ENCODE measurements at places on chromosomes 11 and 22.

DNA sequence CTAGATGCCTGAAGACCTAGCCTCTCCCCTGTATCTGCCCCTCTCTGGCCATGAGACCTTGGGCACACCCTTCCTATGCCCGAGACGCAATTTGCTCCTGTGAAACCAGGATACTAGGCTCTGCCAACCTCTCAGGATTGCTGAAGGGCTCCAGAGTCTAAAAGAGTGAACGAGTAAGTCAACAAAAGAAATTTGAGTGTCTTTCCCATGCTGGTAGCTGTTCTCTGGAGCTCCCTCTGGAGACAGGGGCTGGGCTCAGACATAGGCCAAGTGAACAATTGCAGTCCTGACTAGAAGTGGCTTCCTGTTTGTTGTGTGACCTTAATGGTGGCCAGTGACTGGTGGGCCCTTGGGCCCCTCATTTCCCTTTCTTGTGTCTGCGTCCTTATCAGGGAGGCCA is 189.0 kb upstream of the NARS2 start:
- DNase-seq, result no peak

- DNase-seq, result peak; percentile 68
Observed at GRCh38 chr11:111422494-111423249, 43.6 kb upstream of the POU2AF1 start.

DNA sequence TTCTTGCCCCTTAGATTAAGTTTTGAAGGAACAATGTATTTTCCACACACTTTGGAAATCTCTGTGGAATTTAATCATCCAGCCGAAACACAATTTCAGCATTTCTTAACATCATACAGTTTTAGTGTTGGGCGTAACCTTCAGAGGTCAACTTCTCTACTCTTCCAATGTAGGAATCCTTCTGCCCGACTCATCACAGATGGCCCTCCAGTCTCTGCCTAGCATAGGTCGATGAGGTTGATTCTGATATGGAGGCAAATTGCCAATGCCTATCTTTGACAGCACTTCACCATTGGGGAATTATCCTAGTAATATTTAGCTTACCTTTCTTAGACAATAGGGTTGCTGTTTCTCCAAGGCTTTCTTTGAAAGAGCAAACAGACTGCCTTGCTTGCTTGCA is 175.7 kb upstream of the TTC12 start:
- DNase-seq, result no peak

DNA sequence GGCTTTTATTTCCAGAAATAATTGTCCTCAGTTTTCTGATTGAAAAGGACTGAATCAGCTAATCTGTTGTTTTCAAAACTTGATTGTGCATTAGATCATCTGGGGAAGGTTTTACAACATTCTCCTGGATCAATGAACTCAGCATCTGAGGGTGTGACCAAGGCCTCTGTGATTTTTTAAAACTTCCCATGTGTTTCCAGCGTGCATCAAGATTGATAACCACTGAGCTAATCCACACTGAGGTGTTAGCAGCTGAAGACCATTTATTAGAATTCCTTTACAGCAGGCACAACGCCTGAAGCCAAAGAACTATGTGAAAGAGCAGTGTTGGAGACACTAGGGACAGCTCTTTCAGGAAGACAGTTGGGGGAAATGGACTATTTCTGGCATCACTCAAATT is 10.2 kb downstream of the VSTM5 start:
- no peak for DNase-seq

GRCh38 chr22:22731374-22731676 is 86.9 kb downstream of the GGTLC2 start:
- no peak for DNase-seq
